ENCODE measurements at places on chromosomes 4 and X.

- DNase-seq = no peak
These were observed 5.4 kb upstream of the SH3BP2 start for GRCh38 chr4:2787230-2788100.

DNA sequence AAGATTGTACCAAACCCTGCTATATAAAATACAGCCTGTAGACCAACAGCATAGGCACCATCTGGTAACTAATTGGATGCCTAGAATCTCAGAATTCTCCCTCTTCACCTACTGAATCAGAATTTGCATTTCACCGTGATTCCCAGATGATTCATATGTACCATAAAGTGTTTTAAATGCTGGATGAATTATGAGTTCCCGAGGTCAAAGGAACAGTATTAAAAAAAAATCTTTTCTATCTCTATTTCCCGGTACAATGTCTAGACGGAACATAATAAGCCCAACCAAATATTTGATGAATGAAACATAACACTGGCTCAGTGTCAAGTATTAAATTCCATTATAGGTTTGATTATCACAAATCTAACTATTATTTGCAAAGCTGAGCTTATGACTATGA is 280.0 kb downstream of the ANKRD50 start:
- DNase-seq = peak; percentile 10

GRCh38 chr4:173990126-173990868 is 293.2 kb downstream of the FBXO8 start:
- peak; percentile 32 for DNase-seq

- DNase-seq = no peak
These were observed 54.6 kb downstream of the MTNR1A start for GRCh38 chr4:186500721-186501304.

DNA sequence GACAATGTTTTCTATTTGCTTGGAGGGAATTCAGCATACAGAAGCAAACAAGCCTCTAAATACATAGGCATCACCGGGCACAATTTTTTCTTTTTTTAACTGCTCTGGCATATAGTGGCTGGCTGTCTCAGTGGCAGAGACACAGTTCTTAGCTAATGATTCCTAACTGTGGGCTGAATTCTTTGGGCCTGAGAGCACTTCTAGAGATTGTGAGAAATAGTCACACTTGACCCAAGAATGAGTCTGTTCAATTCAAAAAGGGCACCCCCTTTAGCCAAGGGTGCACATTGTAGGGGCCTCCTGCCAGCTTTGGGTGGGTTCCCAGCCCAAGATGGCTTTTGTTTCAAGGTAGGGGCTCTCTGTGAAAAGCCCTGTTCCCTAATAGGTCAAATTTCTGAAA is 345.7 kb downstream of the ARHGAP10 start:
- DNase-seq = no peak

- no peak for DNase-seq
These were observed 226.8 kb downstream of the CAMK2D start for GRCh38 chr4:113534711-113535110.

- no peak for DNase-seq
These were observed 39.4 kb downstream of the GEMIN8 start for GRCh38 chrX:13990126-13990800.

DNA sequence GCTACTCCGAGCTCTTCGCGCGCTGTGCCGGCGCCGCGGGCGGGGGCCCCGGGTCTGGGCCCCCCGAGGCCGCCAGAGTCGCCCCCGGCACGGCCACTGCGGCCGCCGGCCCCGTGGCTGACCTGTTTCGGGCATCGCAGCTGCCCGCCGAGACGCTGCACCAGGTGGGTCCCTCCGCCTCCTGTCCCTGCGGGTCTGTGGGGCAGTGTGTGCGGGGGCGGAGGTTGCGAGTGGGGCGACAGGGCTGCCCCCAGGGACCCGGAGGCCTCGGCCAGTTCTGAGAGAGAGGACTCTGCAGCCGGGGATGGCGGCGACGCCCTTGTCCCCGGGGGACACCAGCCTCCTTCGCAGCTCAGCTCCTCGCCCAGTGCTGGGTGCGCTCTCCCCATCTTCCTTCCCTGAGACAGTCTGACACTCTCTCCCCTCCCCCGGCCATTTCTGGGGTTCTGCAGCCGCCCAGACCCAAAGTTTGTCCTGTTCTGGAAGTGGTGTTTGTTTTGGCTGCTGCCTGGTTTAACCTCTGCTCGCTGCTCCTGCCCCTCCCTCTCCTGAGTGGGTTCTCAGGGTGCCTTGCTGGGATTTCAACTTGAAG is 609 bp downstream of the REPS2 start:
- no peak for DNase-seq

- DNase-seq = no peak
These were observed 15.4 kb upstream of the OCIAD1 start for GRCh38 chr4:48815483-48815882.

DNA sequence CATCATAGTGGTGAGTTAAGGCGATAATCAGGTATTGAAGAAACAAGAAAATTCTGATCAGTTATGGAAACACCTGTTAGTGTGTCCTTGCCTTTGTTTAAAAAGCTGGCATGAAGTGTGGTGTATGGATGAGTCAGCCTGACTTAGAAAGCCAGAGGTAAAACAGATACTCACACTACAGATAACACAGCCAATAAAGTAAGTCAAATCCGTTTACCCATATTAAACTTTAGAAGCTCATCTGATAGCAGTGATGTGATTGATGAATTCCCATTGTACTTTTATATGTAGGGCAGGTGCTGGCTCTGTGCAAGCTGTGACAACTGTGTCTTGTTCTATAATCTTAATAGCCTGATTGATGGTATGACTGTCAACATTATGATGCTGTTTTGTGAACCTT is 1392.7 kb upstream of the IGFBP7 start:
- DNase-seq = no peak

- no peak for DNase-seq
These were observed 363.2 kb downstream of the IL15 start for GRCh38 chr4:141999446-142000143.

DNA sequence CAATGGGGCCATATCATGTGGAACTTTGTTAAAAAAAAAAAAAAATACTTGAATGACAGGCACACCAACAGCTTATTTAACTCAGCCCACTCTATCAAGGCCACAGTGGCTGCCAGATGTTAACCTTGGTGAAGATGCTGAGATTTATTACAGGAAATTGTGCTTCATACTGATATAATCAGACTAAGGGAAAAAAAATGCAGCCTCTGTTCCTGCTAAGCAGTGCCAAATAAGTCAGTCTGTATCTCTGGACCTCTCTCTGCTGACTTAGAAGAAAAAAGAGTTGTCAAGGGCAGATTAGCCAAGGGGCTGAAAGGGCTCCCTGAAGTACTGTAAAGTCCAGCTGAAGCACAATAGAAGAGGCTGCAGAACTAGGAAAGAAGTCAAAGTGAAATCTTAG is 677.7 kb upstream of the HTR2C start:
- DNase-seq = peak; percentile 0

DNA sequence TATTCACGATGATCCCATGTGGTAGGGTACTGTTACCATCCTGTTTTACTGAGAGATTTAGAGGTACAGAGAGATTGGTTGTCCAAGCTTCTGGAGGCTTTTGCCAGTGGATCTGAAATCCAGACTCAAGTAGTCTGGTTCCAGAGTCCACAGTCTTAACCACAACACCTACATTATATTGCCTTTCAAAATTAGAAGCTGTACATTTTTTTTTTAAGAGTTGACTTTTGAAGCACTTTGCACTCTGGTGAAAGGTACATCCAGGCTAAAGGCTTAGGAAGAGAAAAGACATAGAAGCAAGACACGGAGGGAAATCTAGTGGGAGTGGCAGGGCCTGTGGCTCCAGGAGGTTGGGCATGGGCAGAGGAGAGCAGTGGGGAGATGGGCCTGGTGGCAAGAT is 122.1 kb downstream of the AFF1 start:
- DNase-seq = no peak

- DNase-seq = no peak
These were observed 24.5 kb upstream of the MSN start for GRCh38 chrX:65642914-65643491.

- DNase-seq = no peak
These were observed 511.0 kb upstream of the ATOH1 start for GRCh38 chr4:93317561-93317960.

- no peak for DNase-seq
These were observed 2.3 kb upstream of the UVSSA start for GRCh38 chr4:1344696-1345095.

GRCh38 chr4:94244829-94245185 is 37.1 kb downstream of the SMARCAD1 start:
- no peak for DNase-seq

DNA sequence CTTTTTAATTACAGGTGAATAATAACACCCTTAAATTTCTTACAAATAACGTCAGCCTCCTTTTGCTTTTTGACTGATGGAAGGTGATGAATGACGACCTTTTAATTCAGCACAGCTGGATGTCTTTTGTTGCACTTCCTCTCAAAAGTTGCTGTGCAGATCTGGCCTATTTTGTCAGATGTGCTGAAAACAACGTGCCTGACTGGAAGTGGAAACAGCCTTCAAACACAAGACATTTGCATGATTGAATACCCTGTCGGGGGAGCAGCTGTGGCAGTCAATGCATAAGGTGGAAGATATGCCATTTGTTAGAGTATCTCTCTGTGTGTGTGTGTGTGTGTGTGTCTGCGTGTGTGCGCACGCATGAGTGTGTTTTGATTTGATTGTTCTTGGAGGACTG is 579.7 kb downstream of the SPRY1 start:
- no peak for DNase-seq

- no peak for DNase-seq
These were observed 150.6 kb upstream of the SLC4A4 start for GRCh38 chr4:71188156-71188640.

- peak; percentile 83 for DNase-seq
These were observed 88.6 kb upstream of the TRIM2 start for GRCh38 chr4:153115322-153116290.

GRCh38 chrX:149313871-149314371 is 191.2 kb downstream of the IDS start:
- DNase-seq = no peak

DNA sequence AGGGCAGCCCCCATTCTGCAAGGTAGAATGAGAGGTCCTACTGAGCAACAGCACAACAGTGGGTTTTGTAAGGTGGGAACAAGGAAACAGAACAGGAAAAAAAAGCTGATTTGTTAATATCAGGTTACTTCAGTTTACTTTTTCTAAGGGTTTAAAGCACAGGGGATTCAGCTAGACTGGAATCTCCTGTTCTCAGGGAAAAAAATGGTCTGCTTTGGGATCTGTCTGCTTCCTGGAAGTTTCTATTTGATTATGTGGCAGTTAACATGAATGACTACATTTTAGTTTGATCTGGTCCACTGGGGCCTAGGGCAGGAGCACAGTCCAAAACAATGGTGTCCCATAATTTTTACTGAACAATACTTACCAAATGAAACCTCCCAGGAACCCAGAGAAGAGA is 104.6 kb downstream of the FBXW7 start:
- DNase-seq = no peak

- peak; percentile 65 for DNase-seq
These were observed 89.0 kb upstream of the LIMCH1 start for GRCh38 chr4:41448934-41449333.

All from HTR-8/SVneo (cell line).